ENCODE measurements at places on chromosomes 16 and 17.

DNA sequence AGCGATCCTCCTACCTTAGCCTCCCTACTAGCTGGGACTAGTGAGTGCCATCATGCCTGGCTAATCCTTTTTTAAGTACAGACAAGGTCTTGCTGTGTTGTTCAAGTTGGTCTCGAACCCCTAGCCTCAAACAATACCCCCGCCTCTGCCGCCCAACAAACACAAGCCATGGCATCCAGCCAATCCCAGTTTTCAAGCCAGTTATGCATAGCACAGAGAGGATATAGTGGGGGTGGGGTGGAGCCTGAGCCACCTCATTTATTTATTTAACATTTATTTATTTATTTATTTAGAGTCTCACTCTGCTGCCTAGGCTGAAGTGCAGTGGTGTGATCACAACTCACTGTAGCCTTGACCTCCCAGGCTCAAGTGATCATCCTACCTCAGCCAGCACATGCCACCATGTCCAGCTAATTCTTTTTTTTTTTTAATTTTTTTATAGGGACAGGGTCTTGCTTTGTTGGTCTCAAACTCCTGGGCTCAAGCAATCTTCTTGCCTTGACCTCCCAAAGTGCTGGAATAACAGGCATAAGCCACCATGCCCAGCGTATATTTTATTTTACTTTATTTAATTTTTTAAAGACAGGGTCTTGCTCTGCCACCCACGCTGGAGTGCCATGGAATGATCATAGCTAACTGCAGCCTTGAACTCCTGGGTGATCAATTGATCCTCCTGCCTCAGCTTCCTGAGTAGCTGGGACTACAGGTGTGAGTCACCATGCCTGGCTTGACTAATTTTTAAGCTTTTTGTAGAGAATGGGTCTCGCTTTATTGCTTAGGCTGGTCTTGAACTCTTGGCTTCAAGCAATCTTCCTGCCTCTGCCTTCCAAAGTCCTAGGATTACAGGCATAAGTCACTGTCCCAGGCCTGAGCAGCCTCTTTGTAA is 26.2 kb upstream of the KLHL11 start:
- DNase-seq = no peak

DNA sequence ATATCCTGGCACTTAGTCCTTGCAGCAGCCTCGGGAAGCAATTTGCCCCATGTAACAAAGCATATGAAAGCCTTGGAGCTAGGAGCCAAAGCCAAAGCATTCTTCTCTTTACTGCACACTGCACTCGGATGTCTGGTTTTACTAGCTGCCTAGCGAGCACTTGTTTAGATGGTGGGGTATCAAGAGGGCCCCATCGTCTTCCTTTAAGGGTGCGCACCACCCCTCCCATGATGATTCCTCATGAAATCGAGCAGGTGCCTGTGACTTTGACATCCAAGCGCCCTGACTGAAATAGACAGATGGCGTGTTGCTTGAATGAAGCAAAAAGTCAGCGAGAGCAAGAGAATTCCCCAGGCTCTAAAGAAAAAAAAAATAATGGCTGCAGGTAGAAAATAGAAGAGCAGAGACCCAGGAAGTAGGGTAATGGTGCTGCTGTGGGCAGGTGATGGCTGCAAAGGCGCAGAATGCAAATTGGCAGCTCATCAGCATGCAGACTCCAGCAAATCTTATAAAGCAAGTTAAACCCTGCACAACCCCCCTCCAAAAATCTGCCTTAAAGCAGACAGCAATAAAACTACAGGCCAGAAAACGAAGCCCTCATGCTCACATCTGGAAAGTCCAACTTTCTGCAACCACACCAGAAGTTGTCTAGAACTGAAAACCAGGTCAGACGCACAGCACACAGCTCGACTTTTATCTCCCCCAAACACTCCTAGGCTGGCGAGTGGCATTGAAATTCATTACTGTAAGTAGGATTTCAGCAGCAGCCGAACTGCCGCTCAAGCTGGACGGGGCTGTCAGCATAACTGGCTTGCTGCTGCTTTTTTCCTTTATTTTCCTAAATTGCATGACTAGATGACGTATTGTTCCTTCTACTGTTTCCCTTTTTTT is 384.3 kb downstream of the RBFOX1 start:
- no peak for DNase-seq

DNA sequence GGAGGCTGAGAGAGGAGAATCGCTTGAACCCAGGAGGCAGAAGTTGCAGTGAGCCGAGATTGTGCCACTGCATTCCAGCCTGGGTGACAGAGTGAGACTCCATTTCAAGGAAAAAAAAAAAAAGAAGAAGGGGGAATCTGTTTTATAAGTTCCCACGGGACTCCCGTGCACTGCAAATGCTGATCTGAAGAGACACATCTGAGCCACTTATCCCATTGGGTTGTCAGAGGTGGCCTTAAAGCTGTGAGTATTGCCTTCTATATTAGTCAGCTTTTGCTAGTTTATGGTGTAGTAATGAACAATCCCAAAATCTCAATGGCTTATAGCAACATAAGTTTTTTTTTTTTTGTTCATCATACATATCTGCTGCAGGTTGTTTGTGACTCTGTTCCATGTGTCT is 82.8 kb downstream of the MRM1 start:
- DNase-seq = no peak

DNA sequence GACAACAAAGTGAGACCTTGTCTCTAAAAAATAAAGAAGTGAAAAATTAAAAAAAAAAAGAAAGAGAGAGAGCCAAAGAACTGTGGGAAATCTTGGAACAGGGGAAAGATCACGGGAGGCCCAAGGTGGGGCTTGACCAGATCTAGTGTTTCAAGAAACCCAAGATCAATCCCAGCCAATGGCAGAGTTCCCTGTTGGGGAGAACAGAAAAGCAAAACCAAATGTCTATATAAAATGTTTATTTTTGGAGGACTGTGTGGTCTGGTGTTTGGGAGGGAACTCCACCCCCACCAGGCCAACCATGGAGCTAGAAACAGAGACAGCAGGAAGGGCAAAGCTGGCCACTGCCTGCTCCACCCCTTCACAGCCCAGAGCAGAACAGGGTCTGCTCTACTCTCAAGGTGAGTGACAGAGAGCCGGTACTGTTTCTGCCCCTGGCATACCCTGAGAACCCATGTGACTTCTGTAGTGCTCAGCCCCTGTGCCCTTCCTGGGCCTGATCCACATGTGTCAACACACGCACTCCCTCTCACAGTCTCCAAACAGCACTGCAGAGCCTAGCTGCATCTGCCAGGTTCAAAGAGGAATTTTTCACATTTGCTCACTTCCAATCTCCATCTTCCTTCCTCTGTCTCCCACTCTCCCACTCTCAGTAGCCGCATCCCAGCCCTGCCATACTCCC is 3.7 kb downstream of the TMEM101 start:
- DNase-seq = no peak

All from H54 (cell line).